ENCODE measurements at places on chromosomes 16 and 17.
A peak's percentile ranks its signal among the peaks of the same experiment; 100 is the strongest.

DNA sequence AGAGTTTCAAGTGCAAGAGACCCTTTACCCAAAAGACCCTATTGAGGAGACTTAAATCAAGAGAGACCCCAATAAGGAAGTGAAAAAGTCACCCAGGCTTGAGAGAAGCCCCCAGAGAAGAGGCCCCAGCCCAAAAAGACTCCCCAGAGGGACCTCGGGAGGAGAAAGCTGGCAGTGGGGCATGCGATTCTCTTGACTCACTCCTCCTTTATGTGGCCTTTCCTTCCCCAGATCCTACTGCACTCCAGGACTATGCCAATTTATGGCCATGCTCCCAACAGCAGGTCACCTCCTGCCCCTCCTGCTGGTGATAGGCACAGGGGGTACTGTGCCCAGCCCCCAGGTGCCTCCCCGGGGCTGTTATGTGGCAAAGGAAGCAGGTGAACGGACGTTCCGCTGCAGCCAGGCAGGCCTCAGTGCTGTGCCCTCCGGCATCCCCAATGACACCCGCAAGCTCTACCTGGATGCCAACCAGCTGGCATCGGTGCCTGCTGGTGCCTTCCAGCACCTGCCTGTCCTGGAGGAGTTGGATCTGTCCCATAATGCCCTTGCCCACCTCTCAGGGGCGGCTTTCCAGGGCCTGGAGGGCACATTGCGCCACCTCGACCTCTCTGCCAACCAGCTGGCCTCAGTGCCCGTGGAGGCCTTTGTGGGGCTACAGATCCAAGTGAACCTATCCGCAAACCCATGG, 16.3 kb downstream of the LRRC3C start:
- no peak for DNase-seq

DNA sequence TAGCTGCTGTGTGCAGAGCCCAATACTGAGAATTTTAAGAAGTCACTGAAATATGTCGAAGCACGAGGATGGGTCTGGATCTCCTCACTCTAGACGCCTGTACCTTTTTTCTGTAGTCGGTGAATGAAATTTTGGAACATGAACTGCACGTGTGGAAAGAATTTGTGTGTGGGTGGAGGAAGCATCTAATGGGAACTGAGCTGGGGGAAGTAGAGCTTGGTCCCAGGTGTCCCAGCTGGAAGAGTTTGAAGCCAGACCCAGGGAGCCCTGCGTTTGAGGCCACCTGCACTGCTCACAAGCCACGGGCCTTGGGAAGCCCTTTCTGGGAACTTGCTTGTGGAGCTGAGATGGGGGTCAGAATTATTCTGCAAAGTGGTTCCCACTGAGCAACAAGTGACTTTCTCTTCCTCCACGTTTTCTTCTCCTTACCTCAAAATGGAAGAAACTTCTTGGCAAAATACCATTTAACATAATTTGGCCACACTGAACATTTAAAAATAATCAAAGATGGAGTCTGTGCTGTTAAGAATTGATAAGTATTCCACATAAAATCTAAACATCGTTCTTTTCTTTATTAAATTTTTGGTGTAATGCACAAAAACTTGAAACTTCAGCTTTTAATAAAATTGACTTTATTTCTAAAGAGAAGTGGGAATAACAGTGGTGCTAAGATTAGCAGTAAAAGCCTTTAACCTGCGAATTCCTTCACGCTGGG, 163.8 kb downstream of the PRKCA start:
- DNase-seq: no peak

GRCh38 chr17:64240741-64241347, 22.2 kb downstream of the TEX2 start:
- no peak for DNase-seq

DNA sequence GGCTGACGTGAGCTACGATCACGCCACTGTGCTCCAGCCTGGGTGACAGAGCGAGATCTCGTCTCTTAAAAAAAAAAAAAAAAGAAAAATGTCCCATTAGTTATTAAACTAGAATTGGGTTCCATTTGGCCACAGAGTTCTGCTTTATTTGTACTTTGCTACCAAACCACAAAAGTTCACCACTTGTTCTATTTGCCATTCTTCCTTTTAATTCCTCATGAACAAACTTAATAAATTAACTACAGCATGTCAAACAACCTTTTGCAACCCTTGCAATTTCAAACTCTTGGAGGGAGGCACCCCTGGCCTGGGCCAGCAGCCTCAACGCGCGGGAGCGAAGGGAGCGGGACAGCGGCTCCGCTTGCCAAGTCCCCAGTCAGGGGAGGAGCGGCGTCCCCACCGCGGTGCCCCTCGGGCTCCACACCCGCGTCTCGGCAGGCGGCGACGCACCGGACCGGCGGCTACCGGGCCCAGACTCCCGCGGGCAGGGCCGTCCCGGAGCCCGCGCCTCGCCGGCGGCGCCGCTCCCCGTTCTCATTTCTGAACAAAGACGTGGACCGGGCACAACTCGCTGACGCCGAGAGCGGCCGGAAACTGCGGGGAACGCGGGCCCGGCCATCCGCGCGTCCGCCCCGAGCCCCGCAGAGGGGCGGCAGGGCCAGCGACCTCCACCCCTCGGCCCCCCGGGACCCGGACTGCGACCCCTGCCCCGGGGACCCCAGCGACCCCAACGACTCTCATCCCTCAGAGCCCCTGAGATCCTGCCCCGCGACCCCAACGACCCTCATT, 775 bp downstream of the CYTH1 start:
- DNase-seq: no peak

- DNase-seq: no peak
Measured at GRCh38 chr17:12789481-12790248, at the start of gene ARHGAP44. Gene ARHGAP44, plus strand, starts transcription at chr17:12789498. Its CDS starts 341 bp downstream, at chr17:12789839.

GRCh38 chr16:181565-182021, 1.3 kb downstream of the HBQ1 start:
- peak; percentile 66 for DNase-seq

DNA sequence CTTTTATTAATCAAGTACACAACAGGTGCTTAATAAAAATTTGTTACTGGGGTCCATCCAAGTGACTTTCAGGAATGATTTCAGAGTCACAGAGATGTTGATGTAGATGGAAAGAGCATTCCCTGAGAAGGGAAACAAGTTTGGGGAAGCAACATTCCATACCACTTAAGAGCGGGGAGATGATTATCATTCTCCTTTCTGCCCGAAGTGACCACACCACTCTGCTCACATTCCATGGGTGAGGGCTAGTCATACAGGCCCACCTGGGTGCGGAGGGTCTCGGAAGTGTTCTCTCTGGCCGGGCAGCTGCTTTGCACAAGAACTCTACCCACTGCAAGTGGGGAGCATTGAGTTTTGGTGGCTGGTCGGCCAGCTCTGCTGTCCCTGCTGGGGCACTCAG, 231.4 kb downstream of the SNX29 start:
- DNase-seq: no peak

- DNase-seq: no peak
Measured at GRCh38 chr16:70304892-70305448, 6.0 kb downstream of the DDX19B start.

GRCh38 chr16:58040945-58041627, 15.5 kb downstream of the MMP15 start:
- no peak for DNase-seq

DNA sequence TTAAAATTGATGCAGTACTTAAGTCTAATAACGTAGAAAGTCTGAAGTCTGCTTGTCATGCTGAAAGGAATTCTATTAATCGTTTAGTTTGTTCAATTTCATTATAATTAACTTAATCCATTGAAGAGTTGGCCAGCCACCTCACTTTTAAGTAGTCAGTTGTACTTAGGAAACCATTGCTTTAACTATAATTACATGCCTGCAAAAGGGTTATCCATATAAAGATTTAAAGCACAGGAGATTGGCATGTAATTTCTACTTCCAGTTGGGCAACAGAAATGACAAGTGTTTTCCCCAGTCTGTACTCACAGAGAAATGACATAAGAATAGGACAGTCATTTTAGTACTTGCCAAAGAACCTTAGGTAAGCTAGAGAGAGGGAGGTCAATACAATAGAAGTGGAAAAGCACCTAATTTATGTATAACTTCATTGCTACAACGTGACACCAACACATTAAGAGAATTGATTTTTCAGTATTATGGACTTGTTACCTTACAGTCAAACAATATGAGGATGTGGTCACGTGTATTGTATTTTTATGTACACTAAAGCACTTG, 3.7 kb upstream of the USP32 start:
- DNase-seq: no peak

DNA sequence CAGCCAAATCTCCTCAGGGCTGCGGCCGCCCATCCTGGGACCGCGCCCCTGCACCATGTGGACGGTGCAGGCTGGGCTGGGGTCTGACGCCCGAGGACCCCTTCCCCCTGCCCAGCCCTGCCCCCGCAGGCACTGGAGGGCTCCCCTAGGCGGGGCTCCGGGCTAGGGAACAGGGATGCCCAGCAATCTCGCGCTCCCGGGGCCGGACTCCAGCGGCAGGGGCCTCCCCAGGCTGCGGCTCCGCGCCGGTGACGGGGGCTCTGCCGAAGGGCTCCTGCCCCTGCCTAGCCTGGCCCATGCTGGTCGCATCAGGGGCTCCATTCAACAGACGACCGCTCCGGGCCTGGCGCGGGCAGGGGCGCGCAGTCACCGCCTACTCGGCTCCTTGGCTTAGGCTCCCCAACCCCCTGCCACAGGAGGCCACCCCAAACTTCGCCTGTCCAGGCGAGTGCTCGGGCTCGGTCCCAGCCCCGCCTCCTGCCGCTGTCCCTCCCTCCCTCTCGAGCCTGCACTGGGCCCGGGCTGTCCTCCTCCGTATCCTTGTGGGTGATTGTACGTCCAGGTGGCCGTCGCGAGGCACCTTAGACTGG, 27.4 kb upstream of the ADORA2B start:
- DNase-seq: no peak

- no peak for DNase-seq
Measured at GRCh38 chr16:31357324-31358109, 2.5 kb downstream of the ITGAX start.

DNA sequence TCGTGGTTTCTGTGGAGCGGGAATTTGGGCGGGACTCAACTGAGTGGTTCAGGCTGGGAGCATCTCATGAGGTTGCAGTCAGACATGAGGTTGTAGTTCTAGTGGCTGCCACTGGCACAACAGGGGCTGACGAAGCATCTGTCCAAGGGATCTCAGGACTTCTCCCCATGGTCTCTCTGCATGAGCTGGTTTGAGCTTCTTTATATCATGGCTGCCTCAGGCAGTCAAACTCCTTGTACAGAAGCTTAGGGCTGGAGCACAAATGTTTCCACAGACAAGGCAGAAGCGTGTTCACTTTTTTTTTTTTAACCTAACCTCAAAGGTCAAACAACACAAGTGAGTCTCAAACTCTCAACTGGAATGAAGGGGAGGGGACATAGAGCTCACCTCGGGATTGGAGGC, 243.3 kb downstream of the MSI2 start:
- DNase-seq: no peak

DNA sequence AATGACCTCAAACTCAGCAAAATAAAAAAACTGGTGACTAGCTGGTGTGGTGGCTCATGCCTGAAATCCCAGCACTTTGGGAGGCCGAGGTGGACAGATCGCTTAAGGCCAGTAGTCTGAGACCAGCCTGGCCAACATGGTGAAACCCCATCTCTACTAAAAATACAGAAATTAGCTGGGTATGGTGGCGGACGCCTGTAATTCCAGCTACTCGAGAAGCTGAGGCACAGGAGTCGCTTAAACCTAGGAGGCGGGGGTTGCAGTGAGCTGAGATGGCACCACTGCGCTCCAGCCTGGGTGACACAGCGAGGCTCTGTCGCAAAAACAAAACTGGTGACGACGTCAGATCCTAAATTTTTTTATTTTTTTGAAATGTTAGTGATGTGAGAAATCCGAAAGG, 82.6 kb upstream of the TOB1 start:
- no peak for DNase-seq

DNA sequence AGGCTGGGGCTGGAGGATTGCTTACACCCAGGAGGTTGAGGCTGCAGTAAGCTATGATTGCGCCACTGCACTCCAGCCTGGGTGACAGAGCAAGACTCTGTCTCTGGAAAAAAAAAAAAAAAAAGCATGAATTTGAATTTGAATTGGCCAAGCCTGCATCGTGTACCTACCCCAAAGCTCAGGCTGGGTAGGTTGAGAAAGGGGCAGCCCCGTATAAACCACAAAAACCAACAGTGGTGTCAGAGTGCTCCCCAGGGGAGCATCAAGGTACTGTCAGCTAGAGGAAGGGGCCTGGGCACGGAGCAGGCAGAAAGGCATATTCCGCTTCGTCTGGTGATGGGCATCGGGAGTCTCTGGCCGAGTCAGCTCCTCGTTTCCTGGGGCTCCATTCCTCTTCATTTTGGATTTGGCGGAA, 40.9 kb downstream of the RAP1GAP2 start:
- DNase-seq: no peak

DNA sequence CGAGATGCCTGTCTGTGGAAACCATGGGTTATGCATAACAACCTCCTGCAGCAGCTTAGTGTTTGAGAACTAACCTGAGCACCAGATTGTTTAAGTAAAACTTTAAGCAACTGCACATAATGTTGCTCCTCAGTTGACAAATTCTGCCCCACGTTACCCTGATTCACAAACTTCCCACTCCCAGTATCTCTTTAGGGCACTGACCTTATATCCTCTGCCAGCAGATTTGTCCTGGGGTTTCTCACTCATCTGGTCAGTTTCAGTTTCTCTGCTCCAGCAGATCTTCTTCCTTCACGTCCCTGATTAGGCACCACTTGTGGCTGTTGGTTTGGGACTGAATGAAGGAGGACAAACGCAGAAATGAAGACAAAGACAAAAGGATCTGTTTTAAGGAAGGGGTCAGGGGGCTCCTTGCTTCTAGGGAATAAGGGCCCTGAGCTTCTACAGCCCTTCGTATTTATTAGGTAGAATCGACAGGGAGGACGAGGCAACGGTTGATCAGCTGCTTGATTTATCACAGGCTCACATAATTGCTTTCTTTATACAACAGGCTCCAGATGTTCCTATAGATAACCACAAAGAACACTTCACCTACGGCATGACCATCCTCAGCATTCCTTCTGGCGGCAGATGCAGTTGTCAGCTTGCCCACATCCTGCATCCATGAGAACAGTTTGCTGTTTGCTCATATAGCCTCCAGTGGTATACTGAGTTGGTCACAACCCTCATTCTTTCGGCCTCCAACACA, 13.5 kb upstream of the ZNF689 start:
- DNase-seq: no peak

DNA sequence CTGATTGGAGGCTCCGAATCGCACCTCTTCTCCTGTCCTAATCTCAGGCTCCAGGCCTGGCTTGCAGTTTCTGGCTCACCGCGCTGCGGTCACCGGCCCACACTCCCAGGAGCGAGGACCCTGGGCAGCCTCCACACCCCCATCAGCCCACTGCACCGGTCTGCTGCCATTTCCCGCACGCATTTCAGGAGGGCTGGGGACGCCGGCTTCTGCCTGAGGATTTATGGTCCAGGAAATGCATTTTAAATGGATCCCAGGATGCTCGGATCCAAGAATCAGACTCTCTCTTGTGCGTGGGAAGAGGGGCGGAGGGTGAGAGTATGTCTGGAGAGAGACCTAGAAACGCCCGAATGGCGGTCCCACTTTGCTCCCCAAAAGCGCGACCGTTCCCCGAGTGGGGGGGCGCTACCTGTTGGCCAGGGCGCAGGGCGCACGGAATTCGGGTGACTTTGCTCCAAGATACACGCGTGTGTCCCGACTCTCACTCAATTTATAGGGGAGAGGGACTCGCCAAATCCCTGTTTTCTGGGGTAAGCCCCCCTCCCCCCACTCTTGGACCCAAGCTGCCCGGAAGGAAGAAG, 817 bp upstream of the JPH3 start:
- no peak for DNase-seq

GRCh38 chr17:54029986-54030385, 207.3 kb downstream of the KIF2B start:
- no peak for DNase-seq
